ENCODE measurements at places on chromosomes 6 and 20.
A peak's percentile ranks its signal among the peaks of the same experiment; 100 is the strongest.

- DNase-seq: peak; percentile 57
These were observed 1086.2 kb downstream of the KIF16B start for GRCh38 chr20:15487030-15487429.

GRCh38 chr6:119533603-119534279, 184.2 kb upstream of the MAN1A1 start:
- DNase-seq: peak; percentile 62

GRCh38 chr6:52063584-52064344, 23.6 kb downstream of the PKHD1 start:
- DNase-seq: peak; percentile 40

- DNase-seq: peak; percentile 71
These were observed 55.3 kb downstream of the RBM24 start for GRCh38 chr6:17336425-17336824.

GRCh38 chr20:49635166-49635565, 67.2 kb upstream of the PTGIS start:
- DNase-seq: no peak

- DNase-seq: peak; percentile 43
These were observed 192.5 kb upstream of the MCHR2 start for GRCh38 chr6:100186552-100186951.

DNA sequence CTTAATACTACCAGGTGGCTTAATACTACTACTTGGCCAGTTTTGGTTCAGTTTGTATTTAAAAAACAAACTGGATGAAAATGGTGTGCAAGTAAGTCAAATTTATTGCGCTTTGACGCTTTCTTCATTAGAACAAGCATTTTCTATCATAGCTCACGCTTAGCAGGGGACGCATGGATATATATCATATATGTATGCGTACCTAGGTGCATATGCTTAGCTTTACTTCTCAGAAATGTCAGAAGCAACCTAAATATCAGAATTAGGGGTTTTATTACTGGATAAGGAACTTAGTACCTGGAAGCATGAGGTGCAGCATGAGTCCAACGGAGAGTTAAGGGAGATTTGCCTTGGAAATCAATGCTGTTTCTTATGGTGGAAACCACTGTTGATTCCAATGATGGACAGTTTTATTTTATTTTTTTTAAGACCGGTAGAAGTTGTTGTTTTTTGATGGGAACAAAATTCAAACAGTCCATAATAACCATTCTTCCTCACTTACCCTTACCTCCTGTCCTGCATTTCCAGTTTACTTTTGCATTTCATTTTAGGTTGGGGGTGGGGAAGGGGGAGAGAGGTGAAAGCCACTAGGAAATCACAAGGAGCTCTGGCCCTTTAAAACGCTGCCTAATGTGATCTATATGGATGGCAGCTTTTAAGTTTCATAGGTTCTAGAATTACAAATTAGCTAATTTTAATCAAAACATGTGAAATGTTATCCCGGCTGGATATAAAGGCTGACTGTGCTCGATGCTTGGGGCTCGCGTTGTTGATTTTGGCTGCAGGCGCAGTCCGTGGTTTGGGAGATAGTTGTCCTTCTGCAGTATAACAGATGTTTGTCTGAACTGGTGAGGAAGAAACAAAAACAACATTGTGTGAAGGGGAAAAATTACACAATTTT, 2.1 kb downstream of the SOBP start:
- peak; percentile 76 for DNase-seq

GRCh38 chr6:88983532-88983931, 20.1 kb upstream of the RNGTT start:
- peak; percentile 43 for DNase-seq

- DNase-seq: no peak
These were observed 104.2 kb downstream of the SYCP2 start for GRCh38 chr20:59829054-59829785.

DNA sequence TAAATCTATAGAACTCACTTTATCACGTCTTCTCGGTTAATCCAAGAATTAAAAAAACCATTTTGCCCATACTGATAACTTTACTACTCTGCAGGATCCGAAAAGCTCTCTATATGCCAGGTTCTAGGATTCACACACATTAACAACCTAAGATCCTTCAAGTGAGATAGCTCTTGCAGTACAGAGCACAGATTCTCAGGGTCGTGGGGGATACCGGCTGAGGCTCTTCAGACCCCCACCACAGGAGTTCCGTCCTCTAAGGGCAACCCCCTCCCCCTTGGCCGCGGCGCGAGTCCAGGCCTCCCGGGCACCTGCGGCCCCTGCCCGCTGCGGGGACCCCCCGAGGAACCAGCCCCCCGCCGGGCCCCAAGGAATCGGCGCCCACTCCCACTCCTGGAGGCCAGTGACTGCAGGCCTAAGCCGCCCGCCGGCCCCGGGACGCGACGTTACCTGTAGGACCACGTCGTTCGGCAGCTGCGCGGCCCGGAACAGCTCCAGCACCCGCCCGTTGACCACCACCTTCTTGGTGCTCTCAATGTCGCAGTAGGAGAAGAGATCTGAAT, 892 bp downstream of the REPS1 start:
- DNase-seq: no peak

DNA sequence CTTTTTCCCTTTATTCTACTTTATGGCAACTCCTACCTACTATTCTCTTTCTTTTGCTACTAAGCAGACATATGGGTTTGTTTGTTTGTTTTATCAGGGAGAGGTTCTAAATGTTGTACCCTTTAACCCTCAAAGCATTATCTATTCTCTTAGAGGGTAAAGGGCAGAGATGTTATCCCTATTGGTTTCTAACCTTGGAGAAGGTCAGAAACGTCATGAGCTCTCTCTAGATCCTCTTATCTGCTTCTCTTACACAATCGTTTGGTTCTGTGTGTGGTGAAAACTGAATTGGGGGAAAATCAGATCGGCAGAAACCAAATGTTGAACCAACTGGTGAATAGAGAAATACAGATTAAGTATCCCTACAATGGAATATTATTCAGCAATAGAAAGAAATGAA, 6.4 kb upstream of the MPC1 start:
- no peak for DNase-seq

- DNase-seq: no peak
These were observed 828.8 kb upstream of the GJE1 start for GRCh38 chr6:141303907-141304306.

DNA sequence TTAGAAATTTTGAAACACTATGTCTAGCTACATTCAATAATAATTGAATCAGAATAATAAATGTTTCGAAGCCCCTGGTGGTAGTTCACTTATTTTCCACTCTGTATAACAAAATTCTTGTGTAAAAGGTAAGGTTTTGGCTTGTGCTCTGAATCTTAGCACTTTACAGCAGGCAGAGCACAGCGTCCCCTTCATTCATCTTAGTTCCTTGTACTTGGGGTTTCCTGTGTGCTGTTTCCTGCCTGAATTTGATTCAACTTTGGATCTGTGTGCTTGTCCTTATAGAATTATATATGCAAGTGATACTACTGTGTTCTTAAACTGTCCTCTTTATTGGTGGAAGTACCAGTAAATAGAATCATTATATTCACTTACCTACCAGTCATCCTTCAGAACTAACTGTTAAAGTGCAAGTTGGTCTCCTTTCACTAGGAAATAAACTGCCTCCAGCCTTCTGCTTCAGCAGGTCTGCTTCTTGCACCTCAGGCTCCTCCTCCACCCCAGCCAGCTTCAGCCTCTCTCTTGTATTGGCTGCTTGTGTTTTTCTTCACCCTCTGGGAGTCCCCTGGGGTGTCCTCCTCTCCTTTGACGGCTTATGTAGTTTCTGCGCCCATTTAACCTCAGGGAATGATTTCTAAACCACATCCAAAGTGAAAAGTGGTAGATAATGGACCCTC, 28.8 kb upstream of the TULP4 start:
- DNase-seq: peak; percentile 83

GRCh38 chr6:136290410-136291010, 864 bp upstream of the BCLAF1 start:
- DNase-seq: peak; percentile 92

DNA sequence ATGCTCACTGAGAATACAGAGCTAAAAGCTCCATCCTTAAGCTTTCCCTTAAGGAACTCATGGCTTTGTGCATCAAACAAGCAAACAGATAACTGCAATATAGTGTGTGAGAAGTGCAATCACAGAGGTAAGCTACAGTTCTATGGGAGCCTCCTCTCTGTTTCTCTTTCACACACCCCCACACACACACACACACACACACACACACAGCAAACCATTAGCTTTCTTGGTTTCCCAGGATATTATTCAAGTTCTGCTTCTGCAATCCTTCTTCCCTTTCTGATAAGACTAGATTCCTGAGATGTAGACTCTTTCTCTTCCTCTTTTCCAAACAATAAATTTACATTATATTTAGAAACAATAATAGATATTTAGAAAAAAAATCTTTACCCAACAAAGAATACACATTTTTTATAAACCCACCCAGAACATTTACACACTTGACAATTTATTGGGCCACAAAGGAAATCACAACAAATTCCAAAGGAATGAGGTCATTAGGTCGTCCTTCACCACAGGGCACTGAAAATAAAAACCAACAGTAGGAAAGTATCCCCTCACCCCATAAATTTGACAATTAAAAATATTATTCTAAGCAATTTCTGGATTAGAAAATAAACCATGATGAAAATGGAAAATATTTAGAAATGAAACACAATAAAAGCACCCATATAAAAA, 9.3 kb upstream of the GFOD1 start:
- DNase-seq: peak; percentile 37

- no peak for DNase-seq
These were observed 4.5 kb downstream of the SUN5 start for GRCh38 chr20:32999603-33000250.

DNA sequence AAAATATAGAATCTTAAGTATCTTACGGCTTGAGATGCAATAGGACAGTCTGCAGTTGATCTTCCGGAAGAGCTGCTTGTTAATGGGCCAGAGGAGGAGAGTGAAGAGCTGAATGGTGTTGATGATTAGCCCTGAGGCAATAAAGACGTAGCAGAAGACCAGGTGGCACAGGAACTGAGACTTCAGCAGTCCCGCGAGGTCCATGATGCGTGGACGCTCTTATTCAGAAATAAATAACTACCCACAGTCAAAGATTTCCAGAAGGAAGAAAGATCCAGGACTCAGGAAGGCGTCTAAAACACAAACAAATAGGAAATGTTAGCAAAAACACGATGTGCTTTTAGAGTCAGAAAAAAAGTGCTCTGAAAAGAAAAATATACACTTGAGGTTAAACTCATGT, 41.9 kb downstream of the AGPAT4 start:
- DNase-seq: no peak

- DNase-seq: peak; percentile 80
These were observed 4.7 kb downstream of the CCN2 start for GRCh38 chr6:131946404-131946991.

GRCh38 chr6:33794910-33795623, 6.1 kb upstream of the LEMD2 start:
- no peak for DNase-seq

DNA sequence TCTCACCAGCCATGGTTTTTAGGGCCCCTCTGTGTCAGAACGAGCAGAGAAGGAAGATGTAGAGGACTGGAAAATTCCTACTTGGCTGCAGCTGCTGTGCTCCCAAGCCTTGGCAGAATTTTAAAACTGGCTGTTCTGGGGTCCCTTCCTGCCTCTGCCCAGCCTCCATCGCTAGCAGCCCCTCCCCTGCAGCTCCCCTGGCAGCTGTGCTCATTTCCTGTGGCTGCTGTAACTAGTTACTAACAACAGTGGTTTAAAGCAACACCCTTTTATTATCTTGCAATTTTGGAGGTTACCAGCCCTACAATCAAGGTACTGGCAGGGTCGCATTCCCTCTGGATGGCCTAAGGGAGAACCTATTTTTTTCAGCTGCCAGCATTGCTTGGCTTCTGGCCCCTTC, 3.7 kb upstream of the CST11 start:
- DNase-seq: no peak

DNA sequence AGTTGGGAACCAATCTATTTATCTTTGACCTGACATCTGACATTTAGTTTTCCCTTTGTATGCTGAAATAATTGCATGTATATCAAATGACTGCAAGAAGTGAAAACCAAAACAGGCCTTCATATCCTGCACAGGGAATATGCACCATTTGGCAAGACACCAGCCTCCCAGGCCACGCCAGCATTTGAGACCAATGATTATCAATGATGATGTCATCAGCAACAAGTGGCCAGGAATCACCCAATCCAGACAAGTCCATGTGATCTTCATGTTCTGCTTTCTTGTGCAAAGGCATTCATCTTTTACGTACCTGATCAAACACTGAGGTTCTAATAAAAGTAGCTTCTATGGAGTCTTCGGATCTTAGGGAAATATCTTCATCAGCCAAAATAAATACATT, 107.4 kb upstream of the TENT5A start:
- peak; percentile 23 for DNase-seq

DNA sequence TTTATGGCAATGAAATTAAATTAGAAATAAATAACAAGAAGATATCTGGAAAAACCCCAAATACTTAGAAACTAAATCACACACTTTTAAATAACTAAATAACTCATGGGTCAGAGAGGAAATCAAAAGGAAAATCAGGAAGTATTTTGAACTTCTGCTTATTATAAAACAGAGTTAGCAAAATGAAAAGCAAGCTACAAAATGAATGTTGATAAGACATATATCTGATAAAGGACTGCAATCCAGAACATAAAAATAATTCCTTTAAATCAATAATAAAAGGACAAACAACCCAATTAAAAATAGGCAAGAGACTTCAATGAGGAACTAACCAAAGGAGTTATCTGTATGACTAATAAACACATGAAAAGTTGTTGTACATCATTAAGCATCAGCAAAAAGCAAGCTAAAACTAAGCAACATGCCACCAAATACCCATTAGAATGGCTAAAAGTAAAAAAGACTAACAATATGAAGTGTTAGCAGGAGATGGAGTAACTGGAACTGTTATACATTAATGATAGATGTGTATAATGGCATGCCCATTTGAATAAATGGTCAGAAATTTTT, 38.9 kb upstream of the STMND1 start:
- no peak for DNase-seq

- DNase-seq: no peak
These were observed 63.4 kb downstream of the PLG start for GRCh38 chr6:160765412-160765811.

- no peak for DNase-seq
These were observed 418.6 kb upstream of the MAN1A1 start for GRCh38 chr6:119768201-119768600.

- DNase-seq: no peak
These were observed 101.5 kb downstream of the NRSN1 start for GRCh38 chr6:24227556-24227955.

GRCh38 chr6:97705568-97705967, 422.6 kb upstream of the MMS22L start:
- DNase-seq: peak; percentile 8

- DNase-seq: no peak
These were observed 79.8 kb downstream of the PRDM1 start for GRCh38 chr6:106165885-106166485.

DNA sequence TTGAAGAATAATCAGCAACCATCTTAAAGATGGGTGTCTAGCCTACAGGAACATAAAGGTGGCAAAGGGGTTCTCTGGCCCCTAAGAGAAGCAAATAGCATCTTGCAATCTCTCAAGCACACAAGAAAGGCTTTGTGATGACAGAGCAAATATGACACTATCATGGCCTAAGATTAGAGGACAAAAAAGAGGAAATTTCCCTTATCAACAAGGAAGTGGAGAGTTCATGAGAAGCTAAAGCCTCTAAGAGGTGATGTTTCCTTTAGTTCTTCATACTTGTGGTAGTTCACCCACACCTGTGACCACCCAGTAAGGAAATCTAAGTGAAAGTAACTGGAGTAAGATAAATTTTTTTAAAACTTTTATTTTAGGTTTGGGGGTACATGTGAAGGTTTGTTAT, 88.4 kb downstream of the OLIG3 start:
- no peak for DNase-seq

GRCh38 chr6:168545428-168545827, 104.4 kb downstream of the SMOC2 start:
- no peak for DNase-seq

GRCh38 chr20:875115-875514, 41.0 kb downstream of the ANGPT4 start:
- DNase-seq: no peak

Measured in fibroblast of skin of scalp (primary cell).